ENCODE measurements at places on chromosomes 11 and 22.

DNA sequence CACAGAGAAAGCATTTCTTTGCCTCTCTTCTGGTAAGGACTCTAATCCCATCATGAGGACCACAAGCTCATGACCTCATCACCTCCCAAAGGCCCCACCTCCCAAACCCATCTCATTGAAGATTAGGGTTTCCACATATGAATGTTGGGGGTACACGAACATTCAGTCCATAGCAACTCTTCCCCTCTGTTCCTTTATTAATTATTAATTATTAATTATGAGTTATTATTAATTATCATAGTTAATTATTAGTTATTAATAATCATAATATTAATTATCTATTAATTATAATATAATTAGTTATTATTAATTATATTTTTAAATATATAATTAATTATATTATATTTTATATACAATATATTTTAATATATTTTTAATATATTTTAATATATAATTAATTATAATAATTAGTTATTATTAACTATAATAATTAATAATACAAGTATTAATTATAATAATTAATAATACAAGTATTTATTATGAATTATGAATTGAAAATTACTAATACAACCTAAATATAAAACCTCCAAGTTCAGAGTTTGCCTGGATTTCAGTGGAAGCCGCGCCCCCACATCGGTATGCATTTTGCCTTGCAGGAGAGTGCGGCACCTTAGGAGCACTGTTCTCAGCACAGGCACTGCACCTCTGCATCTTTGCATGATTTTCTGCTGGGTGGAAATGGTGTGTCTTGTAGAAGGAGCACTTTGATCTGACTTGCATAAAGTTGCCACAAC lies 128.0 kb upstream of the FGF3 start:
- no peak for DNase-seq

DNA sequence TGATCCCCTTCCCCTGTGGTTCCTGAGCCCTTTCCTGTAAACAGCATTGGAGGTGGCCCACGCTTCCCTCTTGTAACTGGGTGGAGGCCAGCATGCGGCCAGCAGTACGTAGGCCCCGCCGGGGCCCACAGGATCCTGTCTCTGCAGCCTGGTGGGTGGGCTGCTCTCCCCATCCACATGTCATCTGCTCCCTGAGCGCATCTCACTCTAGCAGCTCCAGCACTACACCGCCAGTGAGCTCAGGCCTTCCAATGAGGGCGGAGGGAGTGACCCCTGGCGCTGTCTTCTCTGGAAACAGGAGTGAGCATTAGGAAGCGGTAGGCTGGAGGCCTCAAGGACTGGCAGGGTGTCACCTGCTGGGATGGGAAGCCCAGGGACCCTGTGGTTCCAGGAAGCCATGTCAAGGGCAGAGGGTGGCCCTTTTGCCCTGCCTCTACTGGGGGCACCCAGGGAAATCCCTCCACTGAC lies 363.9 kb downstream of the TBC1D22A start:
- DNase-seq: no peak

DNA sequence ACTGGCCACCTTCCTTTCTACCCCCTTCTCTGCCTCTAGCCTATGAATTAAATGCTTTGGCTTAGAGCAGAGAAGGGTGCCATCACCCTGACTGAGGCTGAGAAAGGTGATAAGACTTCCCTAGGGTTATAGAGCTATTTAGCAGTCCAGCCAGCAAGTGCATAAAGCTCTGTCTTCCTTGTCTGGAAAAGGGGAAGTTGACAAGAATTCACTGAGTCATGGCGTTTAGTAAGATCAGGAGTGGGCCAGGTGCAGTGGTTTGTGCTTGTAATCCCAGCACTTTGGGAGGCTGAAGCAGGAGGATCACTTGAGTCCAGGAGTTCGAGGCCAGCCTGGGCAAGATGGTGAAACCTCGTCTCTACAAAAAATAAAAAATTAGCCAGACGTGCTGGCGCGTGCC lies 63.1 kb downstream of the LHFPL7 start:
- no peak for DNase-seq

DNA sequence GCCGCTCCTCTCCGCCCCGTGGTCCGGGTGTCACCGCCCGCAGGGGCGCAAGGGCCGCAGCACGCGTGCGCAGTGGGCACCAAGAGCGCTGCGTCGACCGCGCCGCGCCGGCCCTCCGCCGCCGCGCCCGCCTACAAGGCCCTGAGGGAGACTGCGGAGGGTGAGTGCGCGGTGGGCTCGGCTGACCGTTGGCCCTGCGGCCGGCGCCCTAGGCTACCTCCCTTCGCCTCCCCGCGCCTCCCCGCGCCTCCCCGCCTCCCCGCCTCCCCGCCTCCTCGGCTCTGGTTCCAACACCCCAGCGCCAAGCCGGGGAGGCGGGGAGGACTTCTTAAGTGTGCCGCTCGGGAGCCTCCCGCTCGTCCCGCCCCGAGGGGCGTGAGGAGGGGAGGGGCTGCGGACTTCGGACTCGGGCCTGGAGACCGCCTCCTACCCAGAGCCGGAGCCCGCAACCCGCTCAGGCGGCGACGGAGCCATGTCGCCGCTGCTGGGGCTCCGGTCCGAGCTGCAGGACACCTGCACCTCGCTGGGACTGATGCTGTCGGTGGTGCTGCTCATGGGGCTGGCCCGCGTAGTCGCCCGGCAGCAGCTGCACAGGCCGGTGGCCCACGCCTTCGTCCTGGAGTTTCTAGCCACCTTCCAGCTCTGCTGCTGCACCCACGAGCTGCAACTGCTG lies at the start of gene AQP11:
AQP11 (plus strand) TSS at position 433 of the 673 bp plus-strand sequence; CDS start at position 473, 40 bp downstream.
- peak; percentile 86 for DNase-seq

GRCh38 chr22:23574371-23574811 lies 5.7 kb downstream of the IGLL1 start:
- no peak for DNase-seq

- DNase-seq: peak; percentile 6
These were observed 789.4 kb upstream of the KIRREL3 start for GRCh38 chr11:127789927-127790326.

DNA sequence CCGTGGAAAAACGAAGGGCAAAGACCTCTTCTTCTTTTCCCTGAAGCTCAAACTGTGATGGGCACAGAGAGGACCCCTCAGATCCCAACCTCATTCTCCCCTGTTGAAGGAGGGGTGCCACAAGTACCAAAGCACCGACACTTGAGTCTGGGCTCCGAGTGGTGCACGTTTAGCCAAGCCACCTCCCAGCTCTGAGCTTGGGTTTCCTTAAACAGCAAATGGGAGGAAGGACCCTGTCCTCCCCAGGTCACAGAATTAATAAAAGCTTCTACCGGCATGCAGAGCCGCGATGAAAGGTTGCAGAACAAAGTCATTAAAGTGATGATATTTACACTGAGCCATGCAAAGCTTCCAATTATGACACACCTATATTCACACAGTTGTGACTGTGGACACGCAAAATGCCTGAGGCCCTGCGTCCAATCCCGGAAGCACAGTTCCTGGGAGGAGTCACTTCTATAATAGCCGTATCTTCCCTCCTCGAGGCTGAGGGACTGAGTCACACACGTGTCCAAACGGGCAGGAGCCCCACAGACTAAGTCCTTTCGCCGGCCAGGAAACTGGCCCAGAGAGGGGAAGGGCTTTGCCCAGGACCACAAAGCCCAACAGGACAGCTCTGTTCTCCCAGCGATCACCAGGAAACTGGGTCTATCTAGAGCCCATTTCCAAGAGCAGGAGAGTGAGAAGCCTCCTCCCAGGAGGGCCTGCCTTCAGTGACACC lies 922 bp upstream of the CSNK1E start:
- peak; percentile 98 for DNase-seq

- no peak for DNase-seq
These were observed 71.9 kb downstream of the LDLRAD3 start for GRCh38 chr11:36015799-36016198.

DNA sequence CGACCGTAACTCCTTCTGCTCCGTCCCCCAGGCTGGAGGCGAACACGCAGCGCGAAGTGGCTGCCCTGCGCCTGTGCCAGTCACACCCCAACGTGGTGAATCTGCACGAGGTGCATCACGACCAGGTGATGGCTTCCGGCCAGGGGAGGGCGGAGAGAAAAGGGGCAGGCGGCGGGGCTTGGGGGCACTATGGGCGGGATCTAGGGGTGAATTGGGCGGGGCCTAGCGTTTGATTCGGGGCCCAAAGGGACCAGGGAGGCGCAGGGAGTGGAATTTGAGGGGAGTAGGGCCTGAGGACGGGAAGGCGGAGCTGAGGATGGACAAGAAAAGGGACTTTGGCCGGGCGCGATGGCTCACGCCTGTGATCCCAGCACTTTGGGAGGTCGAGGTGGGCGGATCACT lies 9.7 kb downstream of the RPS6KA4 start:
- no peak for DNase-seq

GRCh38 chr11:30109774-30110173 lies 92.9 kb upstream of the KCNA4 start:
- DNase-seq: no peak

DNA sequence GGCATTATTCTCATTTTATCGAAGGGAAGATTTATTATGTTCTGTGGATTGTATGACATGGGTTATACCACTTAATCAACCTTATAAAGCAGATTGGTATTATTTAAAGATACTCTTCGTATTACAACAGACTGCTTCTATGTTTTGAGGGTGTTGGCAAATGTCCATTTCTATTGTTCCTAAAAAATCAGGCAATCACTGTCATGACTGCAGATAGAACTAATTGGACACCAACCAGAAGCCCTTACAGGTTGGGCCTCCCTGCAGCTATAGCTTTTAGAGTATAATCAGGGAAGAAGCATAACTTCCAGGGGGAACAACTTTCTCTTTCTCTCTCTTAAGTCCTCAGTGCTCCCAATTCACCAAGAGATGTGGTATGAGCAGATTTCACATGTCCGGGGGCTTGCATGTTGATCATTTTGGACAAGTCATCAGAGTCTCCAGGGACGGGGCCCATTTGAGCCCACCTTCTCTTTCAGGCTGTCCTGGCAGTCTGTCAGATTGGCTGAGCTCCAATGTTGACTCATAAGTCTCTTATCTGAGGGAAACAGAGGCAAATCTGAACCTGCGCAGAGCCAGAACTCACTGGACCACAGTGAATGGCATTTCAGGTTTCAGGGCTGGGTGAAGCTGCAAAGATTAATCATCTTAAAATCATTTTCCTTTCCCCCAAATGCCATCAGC lies 264.0 kb upstream of the CCDC90B start:
- no peak for DNase-seq

GRCh38 chr11:131671320-131671719 lies 300.9 kb downstream of the NTM start:
- DNase-seq: no peak

DNA sequence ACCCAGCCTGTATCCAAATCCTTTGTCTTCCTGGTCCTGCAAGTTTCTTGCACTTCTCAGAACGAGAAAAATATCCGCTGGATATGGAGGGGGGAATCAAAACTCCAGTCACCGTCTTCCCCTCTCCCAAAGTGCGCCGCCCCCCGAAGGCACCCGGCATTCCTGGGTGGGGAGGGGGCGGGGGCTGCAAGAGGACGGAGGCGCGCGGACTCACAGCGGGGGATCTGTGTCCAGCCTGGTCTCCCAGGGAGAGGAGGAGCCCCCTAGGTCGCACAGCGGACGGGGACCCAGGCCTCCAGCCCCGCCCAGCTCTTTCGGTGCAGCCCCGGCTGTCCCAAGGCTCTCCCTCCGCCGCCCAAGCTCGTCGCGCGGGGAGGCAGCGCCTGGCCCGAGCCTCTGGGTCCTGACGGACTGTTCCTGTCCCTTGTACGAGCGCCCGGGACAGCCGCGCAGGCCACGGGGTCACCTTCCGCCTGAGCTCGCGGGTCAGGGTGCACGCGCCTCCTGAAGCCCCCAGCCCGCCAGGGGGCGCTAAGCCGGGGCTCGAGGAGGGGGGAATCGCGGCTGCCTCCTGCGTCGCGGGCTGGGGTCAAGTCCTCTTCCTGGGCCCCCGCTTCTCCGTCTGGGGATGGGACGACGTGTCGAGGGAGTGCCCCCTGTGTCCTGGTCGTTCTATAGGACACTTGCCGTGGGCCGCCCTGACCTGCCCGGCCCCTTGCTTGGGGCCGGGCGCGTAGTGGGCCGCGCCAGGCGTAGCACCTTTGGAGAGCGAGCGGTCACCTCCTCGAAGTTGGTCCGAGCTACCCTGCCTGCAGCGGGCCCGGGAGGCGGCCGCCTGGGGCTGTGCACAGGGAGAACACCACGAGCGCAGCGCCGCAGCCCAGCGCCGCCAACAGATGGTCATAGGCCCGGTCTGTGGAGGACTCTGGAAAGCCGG lies 2.4 kb upstream of the WNT11 start:
- peak; percentile 62 for DNase-seq

- no peak for DNase-seq
These were observed 1174.4 kb downstream of the BRD1 start for GRCh38 chr22:48653306-48653705.

Measured in EL (cell line).